ENCODE measurements at places on chromosomes 6 and 20.

DNA sequence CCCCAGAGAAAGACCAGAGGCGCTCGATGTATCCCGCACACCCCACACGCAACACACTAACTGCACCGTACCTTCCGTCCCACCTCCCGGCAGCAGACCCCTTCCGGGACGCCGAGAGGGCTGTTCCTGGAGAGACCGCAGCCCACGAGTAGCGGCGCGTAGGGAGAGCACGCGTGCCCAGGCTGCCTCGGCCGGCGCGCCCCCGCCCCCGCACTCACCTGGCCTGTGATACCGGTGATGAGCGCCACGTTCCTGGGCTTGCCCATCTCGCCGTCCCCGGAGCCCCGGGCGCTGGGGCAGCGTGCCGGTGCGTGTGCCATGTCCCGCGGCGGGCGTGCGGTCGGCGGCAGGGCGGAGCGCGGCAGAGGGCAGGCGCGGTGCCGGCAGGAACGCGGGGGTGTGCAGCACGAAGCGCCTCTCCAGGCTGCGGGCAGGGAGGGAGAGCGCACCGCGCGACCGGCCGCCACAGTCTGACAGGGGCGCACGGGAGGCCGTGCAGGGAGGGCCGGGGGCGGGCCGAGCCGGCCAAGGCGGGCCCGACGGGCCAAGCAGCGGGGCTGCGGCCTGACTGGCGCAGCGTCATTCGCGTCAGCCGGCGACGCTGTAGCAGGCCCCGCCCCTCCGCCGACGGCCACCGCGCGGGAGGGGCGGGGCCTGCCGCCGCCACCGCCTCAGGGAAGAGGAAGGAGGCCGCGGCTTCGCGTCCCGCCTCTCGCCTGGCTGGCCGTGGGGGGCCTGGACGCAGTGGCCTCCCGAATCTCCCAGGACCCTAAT lies at the start of gene GMDS:
Gene GMDS, minus strand, starts transcription at position 503 of the 774 bp plus-strand sequence.
- peak; percentile 84 for DNase-seq

DNA sequence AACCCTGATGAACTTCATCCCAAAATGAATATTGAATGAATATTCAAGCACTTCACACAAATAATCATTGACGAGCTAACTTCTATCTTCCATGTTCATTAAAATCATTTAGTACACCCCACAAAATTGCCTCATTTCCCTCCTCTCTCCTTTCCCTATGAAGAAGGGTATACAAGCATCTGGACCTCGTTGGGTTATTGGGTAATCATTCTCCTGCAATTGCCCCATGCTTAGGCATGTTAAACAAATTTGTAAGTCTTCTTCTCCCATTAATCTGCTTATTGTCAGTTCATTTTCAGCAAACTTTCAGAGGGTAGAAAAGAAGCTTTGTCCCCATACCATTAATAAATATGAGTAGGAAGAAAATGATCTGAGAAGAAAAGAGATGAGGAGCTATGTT lies 27.6 kb downstream of the PRKN start:
- no peak for DNase-seq

DNA sequence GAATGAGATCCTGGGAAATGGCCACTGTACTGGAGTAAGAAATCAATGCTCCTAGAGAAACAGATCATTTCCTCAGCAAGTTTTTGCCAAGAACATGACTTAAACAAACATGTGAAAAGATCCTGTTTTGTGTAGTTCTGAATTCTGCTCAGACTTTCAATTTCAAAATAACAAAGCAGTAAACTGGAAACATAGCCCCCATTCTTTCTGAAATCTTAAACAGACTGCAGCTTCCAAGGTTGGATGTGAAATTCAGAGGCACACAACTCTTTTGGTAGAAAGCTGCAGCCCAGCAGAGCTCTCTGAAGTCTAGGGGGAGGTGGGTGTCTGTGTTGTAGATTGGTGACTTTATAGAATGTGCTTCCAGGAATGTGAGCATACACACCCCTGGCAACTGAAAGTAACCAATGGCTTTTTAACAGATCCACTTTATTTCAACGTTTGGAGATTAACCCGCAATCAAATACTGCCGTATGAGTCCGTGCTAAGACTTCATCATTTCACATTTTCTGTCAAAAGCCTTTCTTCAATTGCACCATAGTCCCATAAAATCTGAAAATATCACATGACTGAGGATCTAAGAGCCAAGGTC lies 86.4 kb downstream of the ATXN1 start:
- DNase-seq, result no peak

DNA sequence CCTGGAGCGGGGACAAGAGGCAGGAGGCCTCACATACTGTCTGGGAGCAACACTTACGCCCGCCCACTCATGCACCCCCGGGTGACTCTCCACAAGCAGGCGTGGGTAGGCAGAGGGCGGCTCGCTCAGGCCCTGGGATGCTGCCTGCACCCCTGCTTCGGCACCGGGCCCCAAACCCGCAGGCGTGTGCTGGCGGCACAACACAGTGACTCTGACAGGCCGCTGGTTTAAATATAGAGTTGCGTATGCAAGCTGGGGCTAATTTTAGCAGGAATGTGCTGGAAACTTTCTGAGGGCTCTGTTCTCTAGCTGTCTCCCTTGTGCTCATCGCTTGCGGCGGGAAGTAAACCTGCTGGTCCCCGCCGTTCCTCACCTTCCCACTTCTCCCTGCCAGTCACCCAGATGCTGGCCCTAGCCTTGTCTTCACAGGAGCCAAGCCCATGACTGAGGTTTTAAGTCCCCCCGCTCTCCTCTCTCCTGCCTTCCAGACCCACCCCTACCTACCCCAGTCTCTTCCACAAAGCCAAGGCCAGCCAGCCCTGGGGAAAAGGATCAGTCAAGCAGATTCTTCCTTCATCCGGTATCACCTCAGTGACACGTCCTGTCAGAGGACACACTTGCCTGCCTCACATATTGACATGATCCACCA lies 94.5 kb upstream of the FOXP4 start:
- DNase-seq, result no peak

- DNase-seq, result no peak
Measured at GRCh38 chr20:37364927-37365272, 19.0 kb downstream of the SRC start.

DNA sequence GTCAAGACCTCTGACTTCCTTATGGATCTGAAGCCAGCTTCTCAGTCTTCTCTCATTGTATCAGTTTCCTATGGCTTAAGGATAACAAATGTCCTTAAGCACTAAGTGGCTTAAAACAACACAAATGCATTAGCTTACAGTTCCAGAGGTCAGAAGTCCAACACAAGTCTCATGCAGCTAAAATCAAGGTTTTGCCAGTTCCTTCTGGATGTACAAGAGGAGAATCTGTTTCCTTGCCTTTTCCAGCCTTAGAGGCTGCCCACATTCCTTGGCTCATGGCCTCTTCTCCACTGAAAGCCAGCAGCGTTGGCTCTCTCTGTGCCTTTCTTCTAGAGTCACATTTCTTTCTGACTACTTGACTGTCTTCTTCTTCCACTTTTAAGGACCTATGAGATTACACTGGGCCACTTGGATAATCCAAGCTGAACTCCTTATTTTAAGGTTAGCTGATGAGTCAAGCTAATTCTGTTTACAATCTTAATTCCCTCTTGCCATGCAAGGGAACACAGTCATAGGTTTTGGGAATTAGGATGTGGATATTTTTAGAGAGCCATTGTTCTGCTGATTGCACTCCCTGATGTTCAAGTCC lies 179.0 kb downstream of the BCAS1 start:
- DNase-seq, result no peak

- DNase-seq, result no peak
Measured at GRCh38 chr20:18624948-18625347, 37.1 kb downstream of the DTD1 start.

GRCh38 chr6:6712449-6713403 lies 124.2 kb downstream of the LY86 start:
- no peak for DNase-seq

GRCh38 chr20:45036044-45036755 lies 64.7 kb downstream of the KCNS1 start:
- peak; percentile 58 for DNase-seq

DNA sequence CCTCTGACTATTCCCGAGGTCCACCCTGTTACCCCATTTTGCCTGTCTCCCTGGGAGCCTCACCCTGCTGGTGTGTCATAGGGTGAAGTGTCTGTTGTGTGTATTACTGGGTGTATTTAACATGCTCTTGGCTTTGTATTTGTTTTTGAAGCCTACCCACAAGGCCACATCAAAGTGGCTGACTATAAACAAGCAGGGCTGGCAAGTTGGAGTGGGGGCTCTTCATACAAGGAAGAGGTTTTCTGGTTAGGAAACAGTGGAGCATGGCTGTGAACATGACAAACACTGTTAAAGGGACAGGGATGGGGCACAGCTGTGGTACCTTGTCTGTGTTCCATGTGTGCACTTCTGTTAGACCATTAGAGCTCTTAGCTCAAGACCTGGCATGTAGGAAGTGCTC lies 26.3 kb downstream of the HECA start:
- no peak for DNase-seq

DNA sequence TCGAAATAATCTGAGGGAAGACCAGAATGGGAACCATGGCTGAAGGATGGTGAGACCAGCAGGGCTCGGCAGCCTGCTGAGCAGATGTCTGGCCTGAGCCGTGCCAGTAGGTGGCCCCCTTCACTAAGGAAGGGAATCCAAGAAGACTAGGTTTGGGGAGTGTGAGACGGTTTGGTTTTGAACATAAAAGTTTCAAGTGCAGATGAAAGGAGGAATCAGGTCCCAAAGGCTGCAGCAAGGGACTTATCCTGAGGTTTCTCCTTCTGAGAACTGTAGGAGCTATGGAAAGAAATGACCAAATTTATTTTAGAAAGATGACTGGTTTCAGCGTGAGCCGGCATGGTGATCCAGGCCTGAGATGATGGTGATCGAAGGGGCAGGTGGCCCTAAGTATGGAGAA lies 4.6 kb upstream of the OSER1 start:
- peak; percentile 74 for DNase-seq

DNA sequence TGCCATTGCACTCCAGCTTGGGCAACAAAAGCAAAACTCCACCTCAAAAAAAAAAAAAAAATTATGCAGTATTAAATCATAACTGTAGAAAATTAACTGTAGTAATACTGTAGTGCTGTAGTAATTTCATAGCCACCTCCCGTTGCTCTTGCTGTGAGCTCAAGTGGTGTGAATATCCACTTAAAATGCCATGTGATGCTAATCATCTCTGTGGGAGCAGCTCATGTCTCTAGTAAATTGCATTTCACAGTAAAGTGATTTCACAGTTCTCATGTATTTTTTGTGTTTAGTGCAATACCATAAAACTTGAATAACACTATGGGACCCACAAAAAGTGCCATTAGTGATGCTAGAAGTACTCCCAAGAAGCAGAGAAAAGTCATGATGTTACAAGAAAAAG lies 14.4 kb upstream of the FAM217A start:
- no peak for DNase-seq
